Putamen (tissue), 1 donor: ENCODE measurements at places on chromosomes 11 and 22.
A peak's percentile ranks its signal among the peaks of the same experiment; 100 is the strongest.

GRCh38 chr11:16572945-16573344 lies 165.5 kb upstream of the C11orf58 start:
- DNase-seq, result no peak

- DNase-seq, result peak; percentile 61
Observed at GRCh38 chr11:69101115-69101791, 52.5 kb downstream of the TPCN2 start.

GRCh38 chr22:31829505-31829904 lies 75.7 kb downstream of the DEPDC5 start:
- peak; percentile 32 for DNase-seq

- DNase-seq, result no peak
Observed at GRCh38 chr11:41031551-41032060, 427.8 kb downstream of the LRRC4C start.

DNA sequence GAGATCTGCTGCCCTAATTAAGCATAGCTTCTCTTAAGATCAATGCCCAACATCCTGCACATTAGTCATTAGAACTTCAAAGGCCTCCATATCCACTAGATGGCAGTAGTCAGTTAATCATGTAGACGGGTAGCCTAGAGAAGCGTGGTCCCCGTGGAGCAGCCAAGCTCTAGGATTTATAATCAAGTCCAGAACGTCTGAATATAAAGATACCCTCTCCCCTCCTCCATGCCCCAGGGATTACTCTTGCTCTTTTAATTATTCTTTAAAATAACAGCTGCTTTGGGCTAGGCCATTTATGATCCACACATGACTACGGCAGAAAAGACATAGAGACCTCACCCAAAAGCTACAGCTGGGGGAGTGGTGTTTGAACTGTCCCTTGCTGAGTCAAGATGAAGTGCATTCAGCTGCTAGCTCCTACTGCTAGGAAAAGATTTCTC lies 327.6 kb upstream of the PLET1 start:
- peak; percentile 86 for DNase-seq

DNA sequence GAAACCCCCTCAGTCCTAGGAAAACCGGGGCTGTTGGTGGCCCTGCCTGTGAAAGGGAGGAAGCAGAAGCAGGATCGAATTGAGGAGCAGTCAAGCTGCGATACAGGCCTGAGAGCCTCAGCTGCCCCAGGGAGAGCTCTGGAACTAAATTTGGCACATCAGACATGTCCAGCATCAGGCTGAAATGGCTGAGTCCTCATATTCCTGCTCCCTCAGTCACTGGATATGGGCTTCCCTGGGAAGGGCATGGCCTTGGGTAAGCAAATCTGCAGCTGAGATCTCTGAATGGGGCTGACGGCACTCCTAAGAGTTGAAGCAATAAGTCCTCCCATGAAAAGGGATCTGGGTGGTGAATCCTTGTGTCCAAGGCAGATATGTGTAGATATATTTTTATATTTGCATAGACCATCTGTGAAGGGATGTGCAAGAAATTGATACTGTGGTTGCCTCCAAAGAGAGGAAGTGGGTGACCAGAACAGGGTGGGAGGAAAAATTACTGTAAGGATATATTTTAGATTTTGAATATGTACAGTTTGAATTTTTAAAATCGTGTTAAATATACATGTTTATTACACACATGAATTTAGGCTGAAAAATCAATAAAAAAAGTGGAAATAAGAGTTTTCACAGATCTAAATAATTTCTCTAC lies 45.5 kb downstream of the APIP start:
- DNase-seq, result no peak

DNA sequence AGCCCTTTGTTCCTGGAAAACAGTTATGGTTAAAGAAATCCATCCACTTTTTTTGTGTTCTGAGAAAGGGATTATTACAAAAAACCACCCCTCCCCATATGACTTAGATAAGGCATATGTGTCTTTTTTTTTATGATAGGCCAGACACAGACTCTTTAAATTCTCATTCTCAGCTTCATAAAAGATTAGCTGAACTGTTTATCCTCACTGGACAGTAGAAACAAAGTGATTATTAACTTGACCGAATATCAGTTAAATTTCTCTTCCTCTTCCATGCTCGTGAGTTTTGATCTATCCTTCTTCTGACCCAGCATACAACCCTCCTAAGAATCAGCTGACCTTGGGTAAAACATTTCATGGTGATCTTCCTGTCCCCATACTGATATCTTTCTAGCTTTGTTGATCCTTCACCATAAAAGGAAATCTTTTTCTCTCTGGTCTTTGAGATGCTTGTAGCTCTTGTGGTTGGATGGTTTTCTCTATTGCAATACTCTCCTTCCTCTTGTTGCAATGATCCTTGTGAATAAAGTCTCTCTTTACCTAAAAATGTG lies 26.2 kb downstream of the OR2AG2 start:
- DNase-seq, result no peak
